ENCODE measurements at places on chromosomes 7 and 10. TPM values are rescaled to one million over a fixed set of nuclear protein-coding genes. Genes with fewer than 3 reads are reported as not detected.

SMO gene
- total RNA-seq, result 0.70 TPM

SFXN4 gene
- total RNA-seq, result 10.9 TPM

ELFN1 gene
- 3.2 TPM for total RNA-seq

FGL2 gene
- total RNA-seq, result not detected

DGKI gene
- 1.8 TPM for total RNA-seq

C10orf62 gene
- total RNA-seq, result not detected
